ENCODE measurements at places on chromosomes 3 and 15. TPM values are rescaled to one million over a fixed set of nuclear protein-coding genes. Genes with fewer than 3 reads are reported as not detected.
A peak's percentile ranks its signal among the peaks of the same experiment; 100 is the strongest.

- DNase-seq = no peak
Measured at GRCh38 chr3:57998366-57999283, 9.6 kb upstream of the FLNB start.

Gene MAPK6
- 41.5 TPM for total RNA-seq

DNA sequence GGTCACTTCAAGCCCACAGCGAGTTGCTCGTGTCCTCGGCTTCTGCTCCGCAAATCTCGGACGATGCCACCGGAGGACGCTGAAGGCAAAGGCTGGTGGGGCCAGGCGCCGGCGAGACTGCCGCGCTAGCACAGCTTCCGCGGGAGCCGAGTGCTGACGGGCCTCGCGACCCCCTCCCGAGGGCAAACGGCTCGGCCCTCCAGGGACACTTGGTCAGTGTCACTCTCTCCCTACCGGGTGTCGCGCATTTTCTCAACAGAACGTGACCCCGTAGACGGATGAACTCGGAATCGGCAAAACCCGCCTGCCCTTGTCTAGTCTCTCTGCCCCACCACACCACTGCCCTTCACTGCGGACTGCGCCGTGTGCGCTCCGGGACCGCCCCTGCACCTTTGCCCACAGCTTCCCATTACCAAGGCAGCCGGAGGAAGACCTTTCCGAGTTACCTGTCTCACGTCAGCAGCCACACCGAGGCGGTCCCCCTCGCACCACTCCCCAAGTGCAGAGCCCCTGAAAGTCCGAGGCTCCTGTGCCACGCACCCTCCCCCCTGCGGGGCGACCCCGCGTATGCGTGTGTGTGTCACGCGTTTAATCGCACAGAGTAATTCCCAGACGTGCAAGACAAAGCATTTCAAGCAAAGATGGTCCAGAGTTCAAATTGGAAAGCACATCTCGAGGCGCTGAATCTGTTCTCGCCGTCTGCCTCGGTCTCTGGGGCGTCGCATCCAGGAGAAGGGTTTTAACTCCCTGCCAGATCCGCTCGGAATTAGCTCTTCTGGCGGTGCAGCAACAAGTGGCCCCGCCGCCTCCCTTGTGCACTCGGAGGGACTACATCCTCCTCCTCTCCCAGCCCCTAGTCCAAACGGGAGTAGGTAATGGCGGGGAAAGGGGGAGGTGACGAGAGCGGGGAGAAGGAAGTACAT lies 245.0 kb upstream of the TOPAZ1 start:
- DNase-seq = peak; percentile 21

- DNase-seq = no peak
Measured at GRCh38 chr3:156561533-156561932, 6.6 kb upstream of the SSR3 start.

Gene C3orf49
- total RNA-seq = not detected

Gene SCAANT1
- not detected for total RNA-seq

Gene LRRC34
- 1.9 TPM for total RNA-seq

Gene PLXND1
- total RNA-seq = 872 TPM

DNA sequence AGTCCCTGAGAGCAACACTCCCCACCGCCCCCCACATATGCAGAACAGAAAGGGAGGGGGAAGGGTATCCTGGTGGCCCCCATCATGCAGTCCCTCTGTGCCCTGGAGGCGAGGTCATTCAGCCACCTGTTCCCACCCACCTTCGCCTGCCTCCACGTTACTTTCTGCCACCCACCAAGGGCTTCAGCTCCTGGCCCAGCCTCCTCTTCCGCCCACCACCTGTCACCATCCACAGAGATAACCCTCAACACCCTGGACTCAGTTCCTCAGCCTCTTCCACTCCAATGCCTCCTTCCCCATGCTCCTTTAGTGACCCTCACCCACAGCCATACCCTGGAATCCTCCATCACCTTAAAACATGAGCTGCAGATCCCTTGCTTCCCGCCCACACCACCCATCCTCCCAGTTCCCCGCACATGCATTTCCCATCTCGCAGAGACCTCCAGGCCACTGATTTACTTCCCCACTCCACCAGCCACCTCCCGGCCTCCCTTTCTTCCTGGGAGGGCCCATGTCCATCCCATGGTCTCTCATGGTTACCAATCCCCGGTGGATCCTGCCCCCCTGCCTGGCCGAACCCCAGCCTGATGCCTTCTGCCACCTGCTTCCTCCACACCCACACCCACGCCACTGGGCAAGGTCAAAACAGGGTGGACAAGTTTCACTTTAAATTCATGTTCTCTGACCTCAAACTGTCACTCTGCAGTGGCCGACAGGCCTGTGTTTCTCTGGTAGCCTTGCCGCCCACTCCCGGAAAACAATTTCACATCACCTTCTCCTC lies 18.2 kb downstream of the HOMER2 start:
- no peak for DNase-seq

Gene LRRC3B
- not detected for total RNA-seq

GRCh38 chr3:42547401-42547945 lies 34.3 kb downstream of the SEC22C start:
- peak; percentile 81 for DNase-seq

Gene SNTN
- not detected for total RNA-seq

DNA sequence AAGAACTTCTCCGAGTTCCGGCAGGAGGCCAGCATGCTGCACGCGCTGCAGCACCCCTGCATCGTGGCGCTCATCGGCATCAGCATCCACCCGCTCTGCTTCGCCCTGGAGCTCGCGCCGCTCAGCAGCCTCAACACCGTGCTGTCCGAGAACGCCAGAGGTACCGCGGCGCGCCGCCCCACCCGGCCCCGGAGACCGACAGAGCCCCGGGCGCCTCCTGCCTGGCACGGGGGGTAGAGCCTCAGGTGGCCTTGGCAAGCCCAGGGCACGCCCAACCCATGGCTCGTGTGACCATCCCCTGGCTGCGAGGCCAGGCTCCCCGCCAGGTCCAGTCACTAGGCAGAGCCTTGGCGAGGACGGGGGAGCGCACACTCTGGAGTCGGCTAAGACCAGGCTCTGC lies 134.1 kb downstream of the LRRK1 start:
- no peak for DNase-seq

- no peak for DNase-seq
Measured at GRCh38 chr3:89946884-89947283, 839.5 kb downstream of the EPHA3 start.

- DNase-seq = no peak
Measured at GRCh38 chr3:122944671-122945161, 82.8 kb downstream of the SEMA5B start.

GRCh38 chr15:69299451-69299886 lies 757 bp downstream of the PAQR5 start:
- no peak for DNase-seq

GRCh38 chr3:59935025-59935424 lies 885.2 kb upstream of the CFAP20DC start:
- DNase-seq = no peak

Gene TGM5
- total RNA-seq = not detected

- DNase-seq = no peak
Measured at GRCh38 chr15:79209690-79210089, 72.8 kb upstream of the ANKRD34C start.

Gene FANCD2OS
- not detected for total RNA-seq

GRCh38 chr3:70658513-70659310 lies 346.3 kb upstream of the MDFIC2 start:
- no peak for DNase-seq

GRCh38 chr3:114857299-114857701 lies 289.8 kb downstream of the ZBTB20 start:
- no peak for DNase-seq

DNA sequence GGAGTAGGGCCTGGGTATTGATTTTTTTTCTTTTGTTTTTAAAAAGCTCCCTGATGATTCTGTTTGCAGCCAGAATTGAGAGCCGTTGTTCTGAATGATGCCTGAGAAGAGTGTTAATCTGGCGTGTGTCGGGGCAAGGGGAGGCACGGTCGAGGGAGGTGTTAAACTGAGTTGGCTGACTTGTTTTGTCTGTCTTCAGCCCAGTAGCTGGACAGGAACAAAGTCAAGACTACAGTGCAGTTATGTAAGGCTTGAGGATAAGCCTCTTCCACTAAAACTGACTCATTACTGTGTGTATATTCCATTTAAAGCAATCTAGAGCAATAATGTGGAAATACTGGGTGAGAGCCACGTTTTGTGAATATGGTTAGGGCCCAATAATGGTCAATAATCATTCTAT lies 119.0 kb upstream of the DLG1 start:
- DNase-seq = no peak

Gene CNTN3
- not detected for total RNA-seq

Gene VPS33B
- 15.0 TPM for total RNA-seq

GRCh38 chr3:127915937-127916493 lies 983 bp downstream of the KBTBD12 start:
- DNase-seq = no peak

Gene MKRN3
- 0.88 TPM for total RNA-seq

- no peak for DNase-seq
Measured at GRCh38 chr15:79602731-79603130, 170.6 kb downstream of the MINAR1 start.

- no peak for DNase-seq
Measured at GRCh38 chr3:194087280-194087679, 48.7 kb upstream of the HES1 start.

DNA sequence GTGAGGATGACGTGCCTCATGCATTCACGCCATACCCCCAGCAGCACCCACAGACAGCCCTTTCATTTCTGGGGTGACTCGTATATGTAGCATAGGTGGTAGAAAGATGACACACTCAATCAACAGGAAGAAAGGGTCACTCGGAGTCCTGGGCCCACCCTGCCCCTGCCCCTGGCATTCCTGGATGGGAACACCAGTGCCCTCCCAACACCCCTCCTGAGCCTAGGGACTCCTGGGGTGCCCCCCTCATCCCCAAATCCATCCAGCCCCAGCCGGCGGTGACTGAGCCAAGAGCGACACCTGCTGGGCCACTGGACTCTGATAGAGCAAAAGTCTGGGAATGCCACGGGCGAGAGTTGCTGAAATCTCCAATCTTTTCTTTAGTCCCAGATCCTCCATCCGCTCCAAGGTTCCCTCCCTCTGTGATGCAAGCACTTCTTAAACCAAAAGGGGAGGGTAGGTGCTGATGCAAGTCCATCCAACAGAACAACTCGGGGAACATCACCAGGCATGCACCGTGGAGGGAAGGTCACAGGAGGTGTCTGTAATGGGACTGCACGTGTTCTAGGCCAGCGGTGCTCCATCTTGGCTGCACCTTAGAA lies 31.1 kb downstream of the ACAN start:
- DNase-seq = peak; percentile 44

DNA sequence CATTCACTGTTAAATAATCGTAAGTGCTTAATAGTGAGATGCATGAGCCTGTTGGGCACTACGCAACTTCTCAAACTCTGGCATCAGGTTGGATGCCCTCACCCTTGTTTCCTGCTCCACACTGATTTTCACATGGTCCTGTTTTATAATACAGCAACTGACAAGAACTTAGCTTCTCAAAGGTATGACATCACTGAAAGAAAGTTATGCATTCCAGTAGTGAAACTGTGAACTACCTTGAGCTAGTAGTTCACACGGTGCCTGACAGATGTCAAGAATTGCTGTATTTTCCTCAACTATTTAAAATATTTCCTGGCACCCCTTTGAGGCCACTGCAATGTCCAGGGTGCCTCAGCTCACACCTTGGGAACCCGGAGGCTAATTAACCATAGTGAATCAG lies 327.5 kb downstream of the RORA start:
- no peak for DNase-seq

- peak; percentile 59 for DNase-seq
Measured at GRCh38 chr3:39981547-39982184, 172.3 kb downstream of the MYRIP start.

All from dermis blood vessel endothelial cell (primary cell).